ENCODE measurements at places on chromosomes 5 and 9.

DNA sequence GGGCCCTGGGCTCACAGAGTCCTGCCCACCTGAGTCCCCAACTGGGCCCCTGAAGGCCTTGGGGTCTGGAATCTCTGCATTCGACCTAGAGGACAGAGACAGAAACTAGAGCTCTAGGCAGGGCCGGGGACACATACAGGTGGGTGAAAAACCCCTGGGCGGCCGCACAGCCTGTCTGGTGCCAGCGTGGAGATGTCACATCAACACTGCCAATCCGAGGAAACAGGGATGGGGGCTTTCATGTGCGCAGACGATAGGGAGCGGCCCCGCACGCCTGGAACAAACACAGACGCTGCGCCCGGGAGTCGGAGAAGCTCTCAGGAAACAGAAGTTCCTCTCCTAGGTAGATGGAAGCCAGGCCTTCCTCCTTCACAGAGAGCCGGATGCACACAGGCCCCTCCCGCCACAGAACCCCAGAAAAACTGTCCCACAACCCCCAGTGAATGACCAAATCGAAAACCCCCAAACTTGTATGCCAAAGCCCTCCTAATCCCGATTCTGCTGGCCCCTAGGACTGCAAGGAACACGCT is 1.8 kb downstream of the GRM6 start:
- no peak for DNase-seq

DNA sequence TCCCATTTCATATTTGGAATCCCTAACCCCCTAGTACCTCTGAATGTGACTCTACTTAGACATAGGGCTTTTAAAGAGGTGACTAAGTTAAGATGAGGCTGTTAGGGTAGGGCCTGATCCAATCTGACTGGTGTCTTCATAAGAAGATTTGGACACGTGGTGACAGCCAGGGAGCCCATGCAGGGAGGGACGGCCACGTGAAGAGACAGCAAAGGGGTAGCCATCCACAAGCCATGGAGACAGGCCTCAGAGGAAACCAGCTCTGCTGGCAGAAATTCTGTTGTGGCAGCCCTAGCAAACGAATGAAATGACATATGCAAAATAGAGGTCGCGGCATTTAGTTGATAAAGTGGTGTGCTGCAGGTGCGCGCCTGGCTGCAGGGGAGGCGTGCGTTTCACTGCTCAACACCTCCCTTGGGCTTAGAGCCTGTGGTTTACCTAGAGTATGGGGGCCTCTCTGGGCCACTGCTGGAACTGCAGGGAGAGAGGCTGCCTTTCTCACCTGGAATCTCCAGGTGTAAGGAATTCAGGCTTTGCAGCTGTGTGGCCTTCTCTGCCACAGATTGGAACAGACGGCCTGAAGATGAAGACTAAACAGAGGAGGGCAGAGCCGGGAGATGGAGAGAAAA is 7.1 kb upstream of the AFAP1L1 start:
- DNase-seq = no peak

DNA sequence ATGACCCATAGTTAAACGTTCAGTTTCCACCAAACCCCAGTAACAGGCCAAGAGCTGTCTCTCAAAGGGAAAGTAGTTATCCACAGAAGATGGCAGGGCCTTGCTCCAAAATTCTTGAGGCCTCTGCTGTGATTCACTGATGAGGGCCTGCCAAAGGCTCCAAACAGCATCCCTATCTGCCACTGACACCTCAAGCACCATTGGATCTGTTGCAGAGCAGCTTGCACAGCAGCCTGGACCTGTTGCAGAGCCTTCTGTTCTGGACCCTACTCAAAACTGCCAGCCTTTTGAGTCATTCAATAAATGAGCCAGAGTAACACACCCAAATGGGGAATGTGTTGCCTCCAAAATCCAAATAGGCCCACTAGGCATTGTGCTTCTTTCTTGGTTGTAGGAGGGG is 741.5 kb upstream of the RGMB start:
- DNase-seq = no peak

DNA sequence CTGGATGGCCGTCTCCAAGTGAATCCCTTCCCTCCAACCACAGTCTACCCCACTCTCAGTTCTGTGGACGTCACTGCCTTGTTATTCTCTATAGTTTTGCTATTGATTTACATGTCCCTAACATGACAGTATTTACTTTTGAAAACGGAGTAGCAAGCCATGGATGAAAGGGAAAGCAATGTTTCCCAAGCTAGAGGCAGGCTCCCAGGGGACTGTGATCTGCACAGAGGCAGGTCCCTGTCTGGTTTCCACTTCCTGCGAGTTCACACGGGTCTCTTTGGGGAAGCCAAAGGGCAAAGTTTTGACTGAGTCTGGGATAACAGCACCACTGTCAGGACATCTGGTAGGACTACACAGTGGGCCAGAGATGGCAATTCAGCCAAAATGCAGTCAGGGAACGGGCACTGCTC is 12.7 kb downstream of the C9orf153 start:
- no peak for DNase-seq

DNA sequence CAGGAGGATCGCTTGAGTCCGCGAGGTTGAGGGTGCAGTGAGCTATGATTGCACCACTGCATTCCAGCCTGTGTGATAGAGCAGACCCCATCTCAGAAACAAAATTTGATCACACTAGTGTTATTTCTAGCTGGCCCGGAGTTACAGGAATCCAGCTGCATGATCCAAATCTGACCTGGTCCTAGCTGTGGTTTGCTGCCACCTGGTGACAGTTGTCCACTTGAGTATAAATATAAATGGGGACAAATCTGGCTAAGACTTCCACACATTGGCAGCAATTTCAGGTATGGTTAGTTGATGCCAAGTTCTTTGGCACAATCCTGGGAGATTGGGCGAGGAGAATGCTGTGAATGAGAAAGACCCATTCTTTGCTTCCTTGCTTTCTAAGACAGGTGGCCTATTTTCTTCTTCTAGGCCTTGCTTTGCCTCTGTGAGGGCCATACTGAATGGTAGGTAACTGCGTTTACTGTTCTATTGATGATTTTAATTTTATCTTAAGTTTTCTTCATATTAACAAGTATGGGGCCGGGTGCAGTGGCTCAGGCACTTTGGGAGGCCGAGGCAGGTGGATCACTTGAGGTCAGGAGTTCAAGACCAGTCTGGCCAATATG is 35.4 kb downstream of the UBE2R2 start:
- peak; percentile 38 for DNase-seq

GRCh38 chr9:2480255-2480837 is 141.2 kb upstream of the VLDLR start:
- no peak for DNase-seq

- no peak for DNase-seq
Measured at GRCh38 chr9:128061275-128061960, 5.7 kb downstream of the NAIF1 start.

DNA sequence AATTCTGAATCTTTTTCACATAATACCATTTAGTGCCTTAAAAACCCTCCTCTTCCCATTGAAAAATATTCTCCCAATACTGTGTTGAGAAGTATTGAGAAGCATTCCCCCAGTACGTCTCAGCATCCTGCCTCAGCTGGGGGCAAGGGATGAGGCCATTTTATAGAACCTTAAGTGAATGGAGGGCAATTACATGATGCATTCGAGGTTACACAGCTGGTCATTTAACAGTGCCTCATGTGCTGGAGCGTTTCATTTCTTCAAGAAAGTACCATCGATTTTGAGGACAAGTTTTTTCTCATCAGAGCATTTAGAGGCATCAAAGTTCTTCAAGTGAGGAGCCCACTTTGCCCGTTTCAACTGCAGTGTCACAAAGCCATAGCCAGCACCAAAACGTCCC is 135.6 kb downstream of the DOCK2 start:
- DNase-seq = no peak

GRCh38 chr9:83061990-83062650 is 822 bp downstream of the RASEF start:
- peak; percentile 15 for DNase-seq

DNA sequence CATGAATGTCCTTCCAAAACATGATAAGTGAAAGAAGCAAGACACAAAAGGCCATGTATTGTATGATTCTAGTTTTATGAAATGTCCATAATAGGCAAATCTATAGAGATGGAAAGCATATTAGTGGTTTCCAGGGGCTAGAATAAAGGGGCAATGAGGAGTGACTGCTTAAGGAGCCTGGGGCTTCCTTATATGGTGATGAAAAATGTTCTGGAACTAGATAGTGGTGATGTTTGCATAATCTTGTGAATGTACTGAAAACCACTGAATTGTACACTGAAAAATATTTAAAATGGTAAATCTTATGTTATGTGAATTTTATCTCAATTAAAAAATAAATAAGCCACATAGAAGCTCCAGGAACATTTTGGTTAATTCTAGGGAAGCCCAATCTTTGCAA is 144.4 kb upstream of the ANKRD55 start:
- peak; percentile 22 for DNase-seq

GRCh38 chr5:35197351-35197750 is 32.9 kb downstream of the PRLR start:
- no peak for DNase-seq

DNA sequence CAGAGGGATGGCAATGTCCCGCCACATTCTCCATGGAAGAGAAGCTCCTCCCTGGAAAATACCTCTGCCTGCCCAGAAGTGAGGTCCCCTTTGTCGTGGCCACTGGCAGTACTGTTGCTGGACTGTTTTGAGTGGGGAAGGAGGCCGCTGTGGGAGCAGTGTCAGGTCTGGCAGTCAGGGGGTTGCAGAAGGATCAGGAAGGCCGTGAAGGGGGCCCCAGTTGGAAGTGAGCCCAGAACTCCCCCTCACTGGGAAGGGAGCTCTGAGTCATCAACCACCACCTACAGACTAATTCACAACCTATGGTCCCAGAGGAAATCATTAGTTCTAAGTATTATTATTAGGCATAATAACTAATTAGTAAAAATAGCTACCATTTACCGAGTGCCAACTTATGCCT is 200.4 kb downstream of the TTLL11 start:
- peak; percentile 40 for DNase-seq

- DNase-seq = no peak
Measured at GRCh38 chr9:122562134-122562760, 9.3 kb downstream of the OR1N2 start.

DNA sequence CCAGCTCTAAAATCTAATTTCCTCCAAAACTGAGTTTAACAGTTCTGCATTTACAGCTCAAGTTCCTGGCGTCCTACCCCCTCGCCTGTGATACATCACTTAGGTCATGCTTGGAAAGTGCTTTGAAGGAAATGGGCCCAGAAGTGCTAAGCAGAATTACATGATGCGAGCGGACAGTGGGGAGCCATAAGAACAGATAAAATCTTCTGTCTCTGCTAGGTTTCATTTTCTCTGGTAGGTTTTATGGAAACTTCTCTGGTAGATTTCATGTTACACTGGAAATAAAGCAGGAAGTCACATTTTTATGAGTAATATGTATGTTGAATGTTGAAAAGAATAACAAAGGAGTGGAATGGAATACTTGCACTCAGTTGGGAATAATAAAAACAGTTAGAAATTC is 138.3 kb downstream of the ZDHHC21 start:
- DNase-seq = no peak

- DNase-seq = peak; percentile 96
Measured at GRCh38 chr9:33946779-33947535, 101.7 kb downstream of the UBAP2 start.

DNA sequence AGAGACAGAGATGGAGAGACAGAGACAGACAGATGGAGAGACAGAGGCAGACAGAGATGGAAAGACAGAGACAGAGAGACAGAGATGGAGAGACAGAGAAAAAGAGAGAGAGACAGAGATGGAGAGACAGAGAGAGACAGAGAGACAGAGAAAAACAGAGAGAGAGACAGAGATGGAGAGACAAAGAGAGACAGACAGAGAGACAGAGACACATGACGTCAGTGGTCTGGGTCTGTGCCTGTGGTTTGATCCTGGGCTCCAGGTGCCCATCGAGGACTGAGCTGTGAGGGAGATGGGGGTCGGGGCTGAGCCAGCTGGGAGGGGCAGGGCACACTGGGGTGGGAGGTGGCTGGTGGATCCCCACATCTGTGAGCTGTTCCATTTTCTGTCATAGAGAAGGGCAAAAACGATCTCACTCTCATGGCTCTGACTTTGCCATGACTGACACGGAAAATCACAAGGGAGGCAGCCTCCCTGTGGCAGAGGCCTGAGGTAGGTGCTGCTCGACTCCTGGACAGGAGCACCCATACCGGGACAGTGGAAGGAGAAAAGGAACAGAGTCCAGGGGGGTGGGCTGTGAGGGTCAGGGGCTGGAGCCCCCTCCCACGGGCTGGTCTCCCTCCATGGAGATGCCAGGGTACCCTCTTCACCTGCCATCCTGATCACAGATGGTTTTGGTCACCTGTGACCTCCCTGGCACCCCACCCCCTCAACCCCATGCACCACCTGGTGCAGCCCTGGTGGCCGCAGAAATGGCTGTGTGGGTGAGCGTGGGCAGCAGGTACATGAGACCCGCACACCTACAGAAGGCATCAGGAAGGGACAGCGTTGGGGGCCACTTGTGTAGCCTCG is 28.8 kb downstream of the GLT6D1 start:
- no peak for DNase-seq

GRCh38 chr9:121774715-121775613 is 123.5 kb downstream of the DAB2IP start:
- DNase-seq = no peak
